KBM-7 (cell line): ENCODE measurements at places on chromosomes 2 and 18.

DNA sequence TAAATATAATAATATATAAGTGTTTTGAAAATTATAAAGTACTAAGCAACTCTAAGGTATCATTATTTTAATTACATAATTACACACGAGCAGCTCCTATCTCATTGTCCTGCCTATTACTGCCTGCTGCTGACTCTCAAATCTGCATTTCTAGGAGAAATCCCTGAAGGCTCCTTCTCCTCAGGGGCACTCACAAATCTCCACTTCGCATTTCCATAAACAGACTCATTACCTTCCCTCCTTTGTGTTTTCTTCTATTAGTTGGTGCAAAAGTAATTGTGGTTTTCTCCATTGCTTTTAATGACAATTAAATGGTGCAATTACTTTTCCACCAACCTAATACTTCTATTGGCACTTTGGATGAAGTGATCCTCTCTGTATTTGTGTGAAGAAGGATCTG, 135.0 kb upstream of the HNMT start:
- no peak for DNase-seq

DNA sequence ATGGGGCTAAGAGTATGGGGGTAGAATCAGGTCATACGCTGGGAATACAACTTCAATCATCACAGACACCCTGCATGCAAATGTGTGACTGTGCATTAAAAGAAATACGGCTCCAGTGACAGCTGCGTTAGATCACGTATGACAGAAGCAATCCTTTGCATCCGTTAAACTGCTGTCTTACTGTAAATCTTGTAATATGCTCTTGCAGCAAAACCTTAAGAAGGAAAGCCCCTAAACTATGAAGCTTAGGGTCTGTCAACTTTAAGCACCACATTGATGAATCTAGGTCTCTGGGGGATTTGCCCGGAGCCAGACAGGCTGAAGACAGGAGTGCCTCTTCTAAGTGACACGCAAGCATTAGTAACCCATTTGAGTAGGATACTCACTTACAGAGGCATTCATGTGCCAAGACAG, 84.7 kb upstream of the EML6 start:
- DNase-seq: no peak

DNA sequence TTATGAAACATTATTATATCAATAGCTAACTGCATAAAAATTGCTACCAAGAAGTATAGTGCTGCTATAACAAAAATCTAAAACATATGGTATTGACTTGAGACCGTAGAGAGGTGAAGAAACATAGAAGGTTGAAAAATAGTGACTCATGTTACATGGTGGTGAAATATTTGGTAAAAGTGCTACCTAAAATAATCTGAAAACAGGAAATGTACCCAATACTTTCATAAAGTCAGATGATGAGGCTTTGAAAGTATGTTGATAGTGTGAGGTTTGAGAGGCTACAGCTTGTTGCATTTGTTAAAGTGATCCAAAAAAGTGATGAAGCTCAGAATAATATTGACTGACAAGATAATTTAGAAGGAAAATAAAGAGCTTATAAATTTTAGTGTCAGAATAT, 718.7 kb upstream of the SLC8A1 start:
- DNase-seq: no peak

DNA sequence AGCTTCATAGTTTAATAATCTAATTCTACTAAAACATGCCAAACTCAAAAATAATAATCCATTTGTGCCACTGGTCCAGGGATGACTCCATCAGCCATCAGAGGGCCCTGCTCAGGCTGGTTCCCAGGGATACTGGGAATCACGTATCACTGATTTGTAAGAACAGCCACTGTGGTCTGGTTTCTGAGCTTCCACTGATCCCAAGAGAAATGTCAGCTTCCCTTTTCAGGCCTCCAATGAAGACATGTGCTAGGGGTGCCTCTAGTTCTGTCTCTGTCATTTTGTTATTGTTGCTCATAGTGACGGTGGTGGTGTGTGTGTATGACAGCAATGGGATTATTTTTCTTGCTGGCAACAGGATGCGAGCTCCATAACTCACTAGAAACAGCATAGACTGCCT, 83.2 kb downstream of the CELF4 start:
- DNase-seq: no peak

GRCh38 chr2:39099310-39099869, 21.5 kb downstream of the SOS1 start:
- DNase-seq: no peak

DNA sequence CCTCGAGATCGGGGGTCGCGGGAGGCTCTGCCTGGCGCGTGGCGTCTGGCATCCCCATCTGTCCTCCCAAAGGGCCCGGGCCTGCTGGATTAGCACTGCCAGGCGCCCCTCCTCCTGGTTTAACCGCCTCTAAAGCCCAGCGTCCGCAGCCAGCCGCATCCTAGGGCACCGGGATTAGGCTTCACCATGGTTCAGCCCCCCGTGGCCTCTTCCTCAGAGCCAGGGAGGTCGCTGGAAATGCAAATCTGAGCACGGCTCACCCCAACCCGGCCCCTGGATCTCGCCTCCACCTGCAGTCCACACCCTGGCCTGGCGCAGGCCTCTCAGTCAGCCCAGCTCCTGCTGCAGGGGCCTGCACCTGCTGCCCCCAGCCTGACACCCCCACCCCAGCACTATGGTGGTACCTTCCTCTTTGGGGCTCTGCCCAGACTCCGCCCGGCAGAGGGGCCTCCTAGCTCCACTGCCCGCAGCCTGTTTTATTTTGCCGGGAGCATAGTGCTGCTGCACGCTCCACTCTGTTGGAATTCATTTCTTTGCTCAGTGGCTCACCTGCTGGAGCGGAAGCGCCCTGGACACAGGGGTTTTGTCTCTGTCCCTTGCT, 13.2 kb downstream of the PRELID3A start:
- peak; percentile 83 for DNase-seq

GRCh38 chr2:240705204-240705791, 13.6 kb downstream of the AQP12A start:
- no peak for DNase-seq

DNA sequence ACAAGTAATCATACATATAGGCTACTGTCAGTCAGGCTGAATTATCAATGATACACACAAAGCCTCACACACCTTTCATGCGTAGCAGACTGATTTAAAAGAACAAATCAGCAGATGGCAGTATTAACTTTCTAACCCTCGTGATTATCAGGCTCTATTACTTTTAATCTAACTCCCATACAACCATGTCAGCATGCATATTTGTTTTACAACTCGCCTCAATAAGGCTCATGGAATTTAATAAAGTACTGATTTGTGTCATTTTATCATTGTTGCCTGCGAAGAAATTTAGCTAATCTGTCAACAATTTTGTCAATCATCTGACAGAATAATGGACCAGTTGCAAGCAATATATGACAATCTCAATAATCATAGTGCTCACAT, 82.8 kb downstream of the SLC25A12 start:
- DNase-seq: peak; percentile 41

DNA sequence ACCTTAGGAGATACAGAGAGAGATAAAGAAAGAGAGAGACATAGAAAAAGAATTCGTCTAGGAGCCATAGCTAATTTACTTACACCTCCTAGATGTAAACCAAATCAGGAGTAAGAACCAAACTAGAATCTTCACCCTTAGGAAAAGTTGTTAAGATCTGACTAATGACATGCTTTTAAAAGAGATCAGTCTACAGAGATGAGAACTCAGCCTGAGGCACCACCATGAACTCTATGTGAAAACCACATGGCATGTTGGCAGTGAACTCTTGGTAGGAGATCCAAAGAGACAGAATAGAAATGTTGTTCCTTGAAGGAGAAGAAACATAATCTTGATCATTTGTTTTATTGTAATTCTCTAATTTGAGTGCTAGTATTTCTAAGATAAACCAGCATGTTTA, 585.4 kb upstream of the ID2 start:
- no peak for DNase-seq

- DNase-seq: no peak
These were observed 54.5 kb upstream of the TGIF1 start for GRCh38 chr18:3395466-3395865.

DNA sequence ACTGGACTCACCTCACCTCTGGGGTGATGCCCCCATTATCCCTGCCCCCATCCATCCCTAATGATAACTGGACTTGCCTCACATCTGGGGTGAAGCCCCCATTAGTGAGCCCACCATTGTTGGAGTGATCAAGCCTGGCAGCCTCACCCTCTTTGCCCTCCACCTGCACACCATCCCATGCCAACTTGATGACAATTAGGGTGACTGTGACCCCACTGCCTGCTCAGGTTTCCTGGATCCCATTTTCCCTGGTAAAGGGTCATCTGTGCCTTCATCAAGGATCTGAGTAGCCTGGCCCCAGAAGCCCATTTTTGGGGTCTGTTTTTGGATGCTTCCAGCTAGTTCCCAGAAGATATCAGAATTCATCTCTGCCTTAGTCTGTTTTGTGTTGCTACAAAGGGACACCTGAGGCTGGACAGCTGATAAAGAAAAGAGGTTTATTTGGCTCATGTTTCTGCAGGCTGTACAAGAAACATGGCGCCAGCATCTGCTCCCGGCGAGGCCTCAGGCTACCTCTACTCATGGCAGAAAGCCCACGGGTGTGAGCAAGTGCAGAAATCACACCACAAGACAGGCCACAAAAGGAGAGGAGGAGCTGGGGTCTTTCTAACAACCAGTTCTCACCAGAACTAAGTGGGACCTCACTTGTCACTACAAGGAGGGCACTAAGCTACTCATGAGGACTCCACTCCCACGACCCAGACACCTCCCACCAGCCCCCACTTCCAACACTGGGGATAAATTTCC, 196.4 kb upstream of the TWIST2 start:
- no peak for DNase-seq

DNA sequence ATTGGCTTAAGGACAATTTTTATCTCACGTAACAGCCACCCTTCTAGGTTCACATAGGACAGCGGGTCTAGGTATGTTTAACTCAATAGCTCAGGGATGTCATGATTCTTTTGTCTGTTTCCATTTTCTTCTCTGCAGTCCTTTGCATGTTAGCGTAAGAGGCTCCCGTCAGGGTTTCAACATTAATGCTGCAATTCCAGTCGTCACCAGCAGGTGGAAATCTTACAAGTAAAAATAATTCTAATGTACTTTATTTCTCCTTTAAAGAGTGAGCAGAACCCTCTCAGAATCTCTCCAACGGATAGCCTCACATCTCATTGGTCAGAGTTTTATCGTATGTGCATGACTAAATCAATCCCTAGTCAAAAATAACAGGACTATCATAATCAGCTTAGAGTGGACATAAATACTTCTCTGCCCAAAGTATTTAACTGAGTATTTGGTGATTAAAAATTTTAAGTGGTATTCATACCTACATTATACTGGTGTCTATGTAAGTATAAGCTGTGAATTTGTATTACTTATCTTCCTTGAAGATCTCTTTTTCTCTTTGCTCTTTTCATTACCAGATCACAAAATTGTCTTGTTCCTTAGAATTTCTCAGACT, 487.2 kb upstream of the GCFC2 start:
- peak; percentile 51 for DNase-seq

- DNase-seq: no peak
These were observed 1988.8 kb upstream of the PIK3C3 start for GRCh38 chr18:39966275-39966674.

- peak; percentile 36 for DNase-seq
These were observed 48.2 kb downstream of the SLC66A3 start for GRCh38 chr2:11203480-11203879.

- DNase-seq: no peak
These were observed 45.2 kb downstream of the MAIP1 start for GRCh38 chr2:200000444-200001163.

- no peak for DNase-seq
These were observed 196.9 kb upstream of the CWC22 start for GRCh38 chr2:180203972-180204371.

- no peak for DNase-seq
These were observed 127.8 kb downstream of the TPGS2 start for GRCh38 chr18:36700955-36701354.

GRCh38 chr2:152475982-152476381, 141.0 kb downstream of the FMNL2 start:
- no peak for DNase-seq

GRCh38 chr2:237665713-237666143, 38.3 kb downstream of the LRRFIP1 start:
- DNase-seq: no peak

DNA sequence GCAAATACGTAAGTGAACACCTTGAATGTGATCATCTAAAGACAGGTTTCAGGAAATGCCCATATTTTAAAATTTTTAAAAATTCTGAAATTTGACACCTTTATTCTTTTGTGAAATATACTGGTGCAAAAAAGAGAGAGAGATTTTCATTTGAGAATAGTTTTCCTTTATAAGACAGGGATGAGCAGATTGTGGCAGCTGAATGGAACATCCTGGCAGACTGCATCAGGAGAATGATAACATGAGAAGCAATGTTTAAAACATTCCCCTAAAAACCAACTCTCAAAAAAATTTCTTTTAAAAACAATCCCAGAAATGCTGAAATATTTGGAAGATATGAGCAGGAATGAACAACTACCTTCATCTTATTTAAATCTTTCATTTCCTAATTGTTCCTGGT, 744.8 kb upstream of the ID2 start:
- no peak for DNase-seq

DNA sequence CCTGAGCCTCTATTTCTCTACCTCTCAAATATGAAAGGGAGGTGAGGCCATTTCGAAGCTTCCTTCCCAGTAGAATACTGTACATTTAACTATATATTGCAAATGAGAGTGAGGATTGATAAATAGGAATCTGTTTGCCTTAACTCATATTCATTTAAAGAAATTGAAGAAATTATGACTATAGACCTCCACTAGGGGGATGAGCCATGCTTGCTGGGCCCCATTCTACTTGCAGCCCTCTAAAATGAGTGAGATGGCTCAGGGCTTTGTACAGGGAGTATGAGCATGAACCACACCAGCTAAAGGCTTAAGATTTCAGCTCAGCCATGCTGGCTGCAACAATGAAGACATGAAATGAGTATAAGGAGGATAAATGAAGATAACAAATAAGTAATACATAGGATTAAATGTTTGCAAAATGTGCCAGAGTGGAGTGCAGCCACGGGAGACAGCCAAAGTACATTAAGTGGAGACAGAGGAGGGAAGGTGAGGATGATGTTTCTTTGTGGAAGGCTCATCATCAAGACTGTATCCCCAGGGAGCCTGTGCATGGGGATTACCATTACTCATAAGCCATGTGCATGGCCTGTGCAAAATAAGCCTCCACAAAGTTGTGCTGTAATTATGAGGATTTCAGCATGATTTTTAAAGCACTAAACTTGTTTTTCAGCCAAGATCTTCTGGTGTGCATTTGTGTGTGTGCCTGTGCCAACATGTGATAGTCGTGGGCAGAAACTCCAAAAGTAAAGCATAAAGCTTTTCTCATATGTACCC, 300.8 kb downstream of the CNTNAP5 start:
- no peak for DNase-seq

DNA sequence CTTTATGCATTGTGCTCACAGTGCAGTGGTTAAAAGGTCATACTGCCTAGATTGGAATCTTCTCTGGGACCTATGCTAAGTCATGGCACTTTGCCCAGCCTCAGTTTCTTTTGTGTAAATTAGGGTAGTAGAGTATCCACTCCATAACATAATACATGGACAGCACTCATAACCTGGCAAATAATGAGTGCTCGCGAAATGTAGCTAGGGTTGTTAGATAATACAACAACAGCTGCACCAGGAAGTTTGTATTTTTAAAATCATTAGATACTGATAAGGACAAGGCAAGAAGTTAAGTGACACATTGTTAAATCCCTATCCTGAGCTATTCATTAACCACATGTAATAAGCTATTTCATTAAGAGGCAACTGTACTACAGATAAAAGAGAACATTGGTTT, 13.8 kb upstream of the PLA2R1 start:
- DNase-seq: no peak
